ENCODE measurements at places on chromosomes 12 and 14. TPM values are rescaled to one million over a fixed set of nuclear protein-coding genes. Genes with fewer than 3 reads are reported as not detected.

TAS2R31 gene
- total RNA-seq, result 11.8 TPM

ADCY4 gene
- total RNA-seq, result 106 TPM

RD3L gene
- not detected for total RNA-seq

GALNT9 gene
- 2.4 TPM for total RNA-seq

DEPDC4 gene
- total RNA-seq, result 2.5 TPM

TEX22 gene
- 0.43 TPM for total RNA-seq

GPD1 gene
- 0.13 TPM for total RNA-seq

HCAR1 gene
- total RNA-seq, result 0.22 TPM

Data from articular chondrocyte of knee joint (primary cell).